ENCODE measurements at places on chromosomes 12 and 14. TPM values are rescaled to one million over a fixed set of nuclear protein-coding genes. Genes with fewer than 3 reads are reported as not detected.

Gene GPRC5D
- total RNA-seq: not detected

Gene FICD
- total RNA-seq: 3.6 TPM

Gene FGF6
- not detected for total RNA-seq

Gene SERPINA9
- total RNA-seq: not detected

Gene PLEKHD1
- total RNA-seq: not detected
